CD4-positive, alpha-beta T cell treated with Interferon gamma for 1 hour (primary cell): ENCODE measurements at places on chromosomes 1 and 21.
A peak's percentile ranks its signal among the peaks of the same experiment; 100 is the strongest.

DNA sequence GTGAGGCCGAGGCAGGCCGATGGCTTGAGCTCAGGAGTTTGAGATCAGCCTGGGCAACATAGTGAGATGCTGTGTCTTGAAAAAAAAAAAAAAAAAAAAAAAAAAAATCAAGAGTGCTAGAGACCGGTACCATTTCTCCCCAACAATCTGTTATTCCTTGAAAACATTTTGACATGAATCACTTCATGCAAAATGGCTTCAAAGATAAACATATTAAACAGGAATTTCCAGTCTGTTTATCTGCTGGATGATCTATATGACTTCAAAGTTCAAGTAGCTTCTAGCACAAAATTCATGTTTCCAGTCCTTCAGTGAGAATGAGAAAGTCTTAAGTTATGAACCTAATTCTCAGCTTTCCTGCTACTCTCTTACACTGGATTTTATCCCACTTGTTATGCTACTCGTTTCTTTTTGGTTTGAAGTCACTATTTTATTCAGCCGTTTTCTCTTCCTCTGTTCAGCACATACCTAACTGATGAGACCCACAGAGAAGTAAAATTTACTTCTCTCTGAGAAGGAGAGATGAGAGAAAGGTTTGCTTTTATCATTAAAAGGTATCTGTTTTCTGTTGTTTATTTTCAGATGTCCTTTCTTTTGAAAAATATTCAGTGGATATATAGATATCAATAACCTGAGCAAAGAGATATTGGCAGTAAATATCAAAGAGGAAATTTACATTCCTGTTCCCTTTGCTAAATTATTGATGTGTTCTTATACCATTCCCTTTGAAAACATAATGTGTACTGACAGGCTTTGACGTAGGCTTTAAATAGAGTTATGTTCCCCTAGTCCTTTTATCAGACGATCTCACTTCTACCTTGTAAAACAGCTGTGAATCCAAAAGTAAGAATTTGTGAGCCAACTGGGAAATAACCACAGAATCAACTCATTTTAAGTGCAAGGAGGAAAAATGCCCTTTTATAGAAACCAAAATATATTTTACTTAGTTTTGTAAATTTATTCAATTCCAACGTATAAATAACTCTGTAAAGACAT, 38.2 kb downstream of the CD46 start:
- DNase-seq = no peak

- no peak for DNase-seq
These were observed 17.1 kb upstream of the ADGRB2 start for GRCh38 chr1:31781138-31781755.

GRCh38 chr1:89821322-89822108, 683 bp downstream of the LRRC8D start:
- peak; percentile 51 for DNase-seq

DNA sequence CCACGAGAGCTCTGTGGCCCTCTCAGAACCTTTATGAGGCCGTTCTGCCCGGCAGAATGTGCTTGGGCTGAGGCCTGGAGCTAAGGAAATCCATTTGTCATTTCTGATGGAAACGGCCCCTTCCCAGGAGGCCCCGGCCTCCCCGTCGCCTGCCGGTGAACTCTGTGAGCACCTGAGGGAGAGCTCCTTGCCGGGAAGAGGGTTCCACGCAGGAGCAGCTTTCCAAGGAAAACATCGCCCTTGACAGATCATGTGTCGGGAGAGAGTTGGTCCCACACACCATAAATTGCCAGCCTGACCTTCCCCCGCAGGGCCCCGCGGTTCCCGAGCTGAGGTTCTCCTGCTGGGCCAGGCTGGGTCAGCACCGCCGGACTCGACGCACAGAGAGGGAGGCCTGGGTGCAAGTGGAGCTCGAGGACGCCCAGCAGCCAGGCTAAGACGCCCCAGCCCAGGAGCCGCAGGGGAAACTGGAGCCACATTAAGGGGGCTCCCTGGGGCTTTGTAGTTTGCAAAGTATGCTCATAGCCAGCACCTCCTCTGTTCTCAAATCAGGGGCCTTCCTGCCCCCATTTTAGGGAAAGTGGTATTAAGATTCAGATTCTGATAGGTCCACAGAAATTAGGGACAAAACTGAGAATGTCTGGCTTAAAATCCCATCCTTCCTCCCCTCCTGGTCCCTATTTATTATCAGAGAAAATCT, 239.5 kb downstream of the FOXD2 start:
- DNase-seq = no peak

- DNase-seq = no peak
These were observed 127.9 kb downstream of the PLPP3 start for GRCh38 chr1:56451491-56451890.

DNA sequence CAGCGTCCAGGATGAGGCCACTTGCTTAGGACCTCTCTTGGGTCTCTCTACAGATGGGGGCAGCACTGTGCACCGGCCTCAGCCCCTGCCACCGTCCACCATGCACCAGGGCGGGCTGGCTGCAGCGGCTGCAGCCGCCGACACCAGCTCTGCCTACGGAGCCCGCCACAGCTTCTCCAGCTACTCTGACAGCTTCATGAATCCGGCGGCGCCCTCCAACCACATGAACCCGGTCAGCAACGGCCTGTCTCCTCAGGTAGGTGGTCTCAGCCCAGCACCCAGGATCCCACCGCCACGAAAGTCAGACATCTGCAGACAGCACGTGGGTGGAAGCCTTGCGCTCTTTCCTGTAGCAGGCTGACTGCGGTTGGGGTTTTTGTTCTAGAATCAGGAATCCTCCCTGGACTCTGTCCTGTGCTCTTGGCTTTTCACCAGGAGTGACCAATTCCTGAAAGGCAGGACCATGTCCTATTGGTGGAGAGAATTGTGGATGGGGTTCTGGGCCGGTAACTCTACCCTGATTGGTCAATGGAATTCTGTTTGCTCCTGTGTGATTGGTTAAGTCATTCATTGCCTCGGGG, 72.5 kb downstream of the PAX7 start:
- DNase-seq = no peak

- no peak for DNase-seq
These were observed 14.6 kb downstream of the SDC3 start for GRCh38 chr1:30893776-30894507.

GRCh38 chr1:200916152-200916551, 21.5 kb downstream of the INAVA start:
- DNase-seq = no peak

DNA sequence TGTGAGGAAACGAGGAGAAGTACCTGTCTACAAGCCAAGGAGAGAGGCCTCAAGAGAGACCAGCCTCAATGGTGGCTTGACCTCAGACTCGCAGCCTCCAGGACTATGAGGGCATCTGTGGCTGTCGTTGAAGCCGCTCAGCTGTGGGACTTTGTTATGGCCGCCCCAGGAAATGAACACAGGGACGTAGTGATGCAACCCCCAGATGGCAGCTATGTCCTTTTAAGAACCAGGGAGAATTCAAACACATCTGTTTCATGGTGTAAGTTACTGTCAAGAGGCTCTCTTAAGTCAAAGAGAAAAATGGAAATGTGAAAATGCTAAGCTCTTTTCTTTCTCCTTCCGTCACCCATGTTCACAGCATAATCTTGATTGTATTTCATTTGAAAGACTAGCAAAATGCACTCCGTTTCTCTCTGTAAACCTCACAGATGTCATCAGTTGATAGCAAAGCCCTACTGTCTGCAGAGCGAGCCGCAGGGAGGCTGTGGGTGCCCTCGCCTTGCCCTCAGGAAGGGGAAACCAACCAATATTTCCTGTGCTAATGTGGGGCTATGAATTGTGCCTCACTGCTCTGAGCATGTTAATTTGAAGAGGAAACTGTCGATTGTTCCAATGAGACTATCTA, 21.3 kb downstream of the UBASH3A start:
- DNase-seq = peak; percentile 71

DNA sequence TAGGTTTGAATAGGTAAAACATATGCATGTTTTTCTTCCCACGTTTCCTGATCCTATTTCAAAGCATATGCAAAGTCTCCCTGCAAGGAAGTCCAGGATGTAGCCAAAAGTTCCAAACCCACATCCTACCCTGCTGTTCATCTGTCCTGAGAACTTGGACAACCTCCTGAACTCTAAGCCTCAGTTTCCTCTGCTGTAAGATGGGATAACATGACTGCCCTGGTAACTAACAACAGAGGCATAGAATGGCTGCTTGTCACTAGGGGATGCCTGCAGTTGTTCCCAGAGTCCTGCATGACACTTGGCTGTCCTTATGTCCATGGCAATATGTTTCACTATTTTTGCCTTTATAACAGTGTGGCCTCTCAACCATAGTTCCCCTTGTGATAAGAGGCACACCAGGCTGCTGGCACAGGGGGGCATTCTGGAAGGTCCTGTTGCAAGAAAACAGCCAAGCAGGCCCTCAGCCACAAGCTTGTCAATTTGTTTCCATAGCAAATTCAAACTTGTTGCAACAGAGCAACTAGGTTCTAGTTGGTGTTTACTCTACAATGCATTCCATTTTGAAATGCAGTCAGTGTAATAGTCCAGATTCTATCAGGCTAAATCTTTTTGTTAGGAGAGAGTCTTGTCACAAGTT, 1.5 kb upstream of the HDGF start:
- DNase-seq = no peak
